ENCODE measurements at places on chromosomes 2 and 18.

- no peak overlapping the region for H3K4me3 ChIP-seq
- no peaks in the 10 kb centered on the region for H3K4me1 ChIP-seq
- DNase-seq, result no peak
- no peak overlapping the region for H3K27ac ChIP-seq
Observed at GRCh38 chr2:146363731-146364130, 1481.1 kb upstream of the ACVR2A start.

GRCh38 chr18:42915299-42915698 lies 200.2 kb downstream of the RIT2 start:
- H3K4me1 ChIP-seq, result no peaks in the 10 kb centered on the region
- H3K4me3 ChIP-seq, result no peak overlapping the region
- no peaks in the 10 kb centered on the region for H3K27me3 ChIP-seq

DNA sequence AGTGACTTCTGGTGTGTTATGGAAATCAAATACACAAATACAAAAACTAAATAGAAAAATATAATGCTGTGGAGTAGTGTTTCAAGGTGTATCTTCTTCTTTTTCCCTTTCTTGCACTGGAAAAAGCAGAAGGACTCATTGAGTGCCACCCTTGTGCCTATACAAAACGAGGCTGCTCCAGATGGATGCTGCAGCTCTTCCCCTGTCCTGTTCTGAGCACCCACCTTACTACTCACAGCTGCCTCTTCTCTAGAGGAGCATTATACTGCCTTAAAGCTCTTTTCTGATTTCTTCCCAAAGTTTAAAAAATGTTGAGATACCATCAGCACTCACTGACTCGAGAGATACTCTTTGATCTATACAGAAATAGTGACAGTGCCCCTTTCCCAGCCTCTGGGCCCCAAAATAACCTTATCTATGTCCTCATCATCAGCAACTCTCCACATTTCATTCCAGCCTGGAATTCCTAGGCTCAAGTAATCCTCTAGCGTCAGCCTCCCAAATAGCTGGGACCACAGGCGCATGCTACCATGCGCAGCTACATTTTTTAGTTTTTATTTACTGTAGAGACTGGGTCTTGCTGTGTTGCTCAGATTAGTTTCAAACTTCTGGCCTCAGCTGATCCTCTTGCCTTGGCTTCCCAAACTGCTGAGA lies 1356.1 kb upstream of the NRXN1 start:
- no peaks in the 10 kb centered on the region for H3K4me1 ChIP-seq
- H3K27me3 ChIP-seq, result no peaks in the 10 kb centered on the region
- no peak overlapping the region for H3K4me3 ChIP-seq
- H3K36me3 ChIP-seq, result no peaks in the 10 kb centered on the region
- no peak overlapping the region for H3K27ac ChIP-seq

- H3K36me3 ChIP-seq, result no peaks in the 10 kb centered on the region
- H3K27me3 ChIP-seq, result no peaks in the 10 kb centered on the region
- H3K4me3 ChIP-seq, result no peak overlapping the region
- H3K27ac ChIP-seq, result no peak overlapping the region
- peaks cover 4% of the 10 kb centered on the region for H3K4me1 ChIP-seq
- peak; percentile 19 for DNase-seq
Observed at GRCh38 chr2:72579591-72580180, 246.1 kb downstream of the EXOC6B start.

- no peak overlapping the region for H3K4me3 ChIP-seq
- DNase-seq, result no peak
- no peak overlapping the region for H3K27ac ChIP-seq
- H3K36me3 ChIP-seq, result no peaks in the 10 kb centered on the region
Observed at GRCh38 chr2:112692918-112693317, 27.9 kb upstream of the NT5DC4 start.

DNA sequence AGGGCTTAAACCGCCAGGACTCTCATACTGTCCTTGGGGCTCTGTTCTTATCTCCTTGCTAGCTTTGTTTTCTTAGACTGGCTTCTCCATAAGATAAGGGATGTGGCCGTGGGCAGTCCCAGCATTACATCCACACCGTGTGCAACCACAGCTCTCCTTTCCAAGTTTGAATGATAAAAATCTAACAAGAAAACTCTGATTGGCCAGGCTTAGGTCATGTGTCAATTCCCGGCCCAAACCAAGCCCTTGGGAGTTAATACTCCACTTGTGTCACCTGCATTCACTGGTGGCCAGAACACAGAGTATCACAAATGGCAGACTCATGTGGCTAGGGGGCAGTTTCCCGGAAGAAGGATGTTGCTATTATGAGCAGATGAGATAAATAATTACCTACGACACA lies 43.2 kb upstream of the KDM3A start:
- H3K4me3 ChIP-seq, result no peak overlapping the region
- DNase-seq, result no peak
- peaks cover 27% of the 10 kb centered on the region for H3K27me3 ChIP-seq
- peaks cover 12% of the 10 kb centered on the region for H3K36me3 ChIP-seq

DNA sequence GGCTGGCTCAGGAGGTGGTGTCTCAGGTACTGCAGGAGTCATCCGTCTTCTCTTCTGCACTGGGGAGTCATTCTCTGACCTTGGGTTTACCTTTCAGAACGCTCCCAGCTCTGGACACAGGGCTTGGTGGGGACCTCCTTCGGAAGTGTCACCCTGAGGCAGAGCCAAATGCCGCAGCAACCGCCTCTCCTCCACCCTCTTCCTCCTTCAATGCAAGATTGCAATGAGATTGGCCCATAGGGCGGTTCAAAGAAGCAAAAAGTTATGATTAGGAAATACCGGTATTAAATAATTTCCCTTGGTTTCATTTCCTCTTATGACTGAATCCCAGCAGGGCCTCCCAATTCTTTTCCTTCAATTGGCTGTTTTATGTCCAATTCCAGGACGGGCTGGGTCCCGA lies 178.8 kb downstream of the ACKR3 start:
- peaks cover 9% of the 10 kb centered on the region for H3K27me3 ChIP-seq
- no peaks in the 10 kb centered on the region for H3K36me3 ChIP-seq

Measured in naive B cell (primary cell).